GM23338 (cell line): ENCODE measurements at places on chromosomes 12 and 14. TPM values are rescaled to one million over a fixed set of nuclear protein-coding genes. Genes with fewer than 3 reads are reported as not detected.

RCOR1 gene
- 7.6 and 8.7 TPM in 2 replicates for polyA plus RNA-seq

GDF3 gene
- 31.7 and 32.0 TPM in 2 replicates for polyA plus RNA-seq

IRAK3 gene
- polyA plus RNA-seq = 0.47 and 0.53 TPM in 2 replicates

DNAJC22 gene
- not detected in 2 replicates for polyA plus RNA-seq

KCNK13 gene
- polyA plus RNA-seq = 0.21 and 0.42 TPM in 2 replicates

RPGRIP1 gene
- polyA plus RNA-seq = 0.24 and 0.26 TPM in 2 replicates

GPRC5D gene
- polyA plus RNA-seq = not detected in 2 replicates

EXD2 gene
- 9.9 and 10.3 TPM in 2 replicates for polyA plus RNA-seq
